NCI-H187 (cell line): ENCODE measurements at places on chromosomes 5 and 9.

- DNase-seq, result no peak
Observed at GRCh38 chr5:127423173-127423798, 94.2 kb upstream of the PRRC1 start.

GRCh38 chr5:89851911-89852310 is 557.6 kb downstream of the CETN3 start:
- no peak for DNase-seq

- no peak for DNase-seq
Observed at GRCh38 chr9:130138791-130139190, 33.4 kb upstream of the NCS1 start.

DNA sequence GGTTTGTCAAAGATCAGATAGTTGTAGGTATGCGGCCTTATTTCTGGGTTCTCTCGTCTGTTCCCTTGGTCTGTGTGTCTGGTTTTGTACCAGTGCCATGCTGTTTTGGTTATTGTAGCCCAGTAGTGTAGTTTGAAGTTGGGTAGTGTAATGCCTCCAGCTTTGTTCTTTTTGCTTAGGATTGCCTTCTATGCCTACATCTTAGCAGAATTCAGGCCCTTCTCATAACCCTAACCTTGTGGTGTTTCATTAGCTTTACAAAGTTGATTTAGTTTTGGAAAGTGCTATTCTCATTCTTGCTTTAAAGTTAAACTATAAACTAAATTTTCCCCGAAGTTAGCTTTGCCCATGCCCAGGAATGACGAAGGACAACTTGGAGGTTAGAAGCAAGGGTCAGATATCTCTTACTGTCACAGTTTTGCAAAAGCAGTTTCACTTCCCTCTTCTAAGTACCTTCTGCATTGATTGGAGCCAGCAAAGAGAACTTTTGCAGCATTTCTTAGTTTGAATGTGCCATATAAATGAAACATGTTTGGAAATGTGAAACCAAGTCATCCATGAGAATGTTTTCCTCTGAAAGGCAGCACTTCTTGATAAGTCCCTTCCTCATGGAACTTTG is 274.3 kb upstream of the DMRT1 start:
- no peak for DNase-seq

DNA sequence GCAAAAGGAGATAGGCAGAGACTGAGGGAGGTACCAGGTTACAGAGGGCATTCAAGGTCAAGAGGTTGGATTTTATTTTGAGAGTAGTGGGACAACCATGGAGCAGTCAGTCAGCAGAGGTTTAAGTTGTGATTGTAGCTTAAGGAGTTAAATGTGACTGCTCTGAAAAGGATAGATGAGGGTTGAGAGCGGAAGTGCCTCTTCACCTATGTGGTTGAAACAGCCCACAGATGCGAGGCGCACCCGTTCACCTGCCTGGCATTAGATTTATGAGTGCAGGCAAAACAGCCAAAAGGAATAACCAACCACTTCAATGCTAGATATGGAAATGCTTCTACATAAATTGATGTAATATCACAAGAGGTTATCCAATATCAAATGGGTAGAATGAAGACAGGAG is 8.4 kb downstream of the ZNF474 start:
- peak; percentile 13 for DNase-seq

DNA sequence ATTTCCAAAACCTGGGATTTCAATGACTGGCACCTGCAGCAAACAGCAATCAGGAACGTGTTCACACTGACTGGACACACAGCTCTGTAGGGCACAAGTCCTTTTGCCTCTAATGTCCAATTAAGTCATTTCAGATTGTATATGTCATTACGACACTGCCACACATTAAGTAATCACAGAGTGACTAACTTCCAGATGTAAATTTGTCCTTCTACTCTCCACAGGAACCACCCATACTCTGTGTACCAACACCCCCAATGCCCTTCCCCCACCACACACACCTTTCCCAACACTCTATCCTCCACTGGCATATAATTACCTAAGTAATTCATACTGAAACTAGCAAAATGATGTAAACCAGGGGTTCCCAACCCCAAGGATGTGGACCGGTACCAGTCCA is 30.5 kb downstream of the LARS1 start:
- no peak for DNase-seq
